ENCODE measurements at places on chromosomes 3 and 15.

DNA sequence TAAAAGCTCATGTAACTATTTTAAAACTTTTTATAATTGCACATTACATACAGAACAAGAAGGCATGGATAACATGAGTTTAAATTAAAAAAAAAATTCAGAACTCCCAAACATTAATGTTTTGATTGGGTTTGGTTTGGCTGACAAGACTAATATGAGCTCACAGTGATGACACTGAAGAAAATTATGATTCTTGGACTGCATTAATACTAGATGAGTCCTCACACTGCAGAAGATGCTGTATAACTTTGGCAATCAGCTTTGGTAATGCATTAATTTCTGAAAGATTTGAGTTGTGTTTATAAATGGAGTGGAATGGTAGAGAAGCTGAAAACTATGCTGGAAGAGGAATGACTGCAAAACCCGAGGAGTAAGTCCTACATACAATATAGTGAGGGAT, 358.9 kb downstream of the PLCL2 start:
- DNase-seq, result no peak
- H3K4me3 ChIP-seq, result no peak overlapping the region
- no peak overlapping the region for H3K27ac ChIP-seq
- H3K27me3 ChIP-seq, result no peaks in the 10 kb centered on the region
- no peaks in the 10 kb centered on the region for H3K36me3 ChIP-seq
- H3K4me1 ChIP-seq, result no peaks in the 10 kb centered on the region

DNA sequence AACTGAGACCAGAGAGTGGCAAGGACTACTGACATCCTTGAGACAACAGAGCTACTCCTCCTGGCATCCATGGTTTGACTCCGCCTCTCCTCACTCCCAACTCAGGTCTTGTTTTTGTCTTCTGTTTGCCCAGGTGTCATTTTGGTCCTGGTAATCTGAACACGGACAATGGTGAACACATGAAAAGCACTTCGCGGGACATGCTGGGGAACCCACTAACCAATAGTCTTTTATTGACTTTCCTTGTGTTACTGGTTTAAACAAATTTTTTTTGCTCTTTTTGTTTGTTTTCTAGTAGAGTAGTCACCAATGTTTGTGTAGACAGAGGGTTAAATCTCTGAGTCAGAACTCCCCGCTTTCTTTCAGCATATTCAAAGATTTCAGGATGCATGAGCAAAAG, 38.4 kb downstream of the LARP6 start:
- H3K27ac ChIP-seq, result no peak overlapping the region
- H3K27me3 ChIP-seq, result no peaks in the 10 kb centered on the region
- no peak overlapping the region for H3K4me3 ChIP-seq
- H3K4me1 ChIP-seq, result no peaks in the 10 kb centered on the region
- H3K36me3 ChIP-seq, result no peaks in the 10 kb centered on the region

- no peaks in the 10 kb centered on the region for H3K36me3 ChIP-seq
- no peaks in the 10 kb centered on the region for H3K27me3 ChIP-seq
- no peak overlapping the region for H3K4me3 ChIP-seq
- no peaks in the 10 kb centered on the region for H3K4me1 ChIP-seq
Measured at GRCh38 chr3:10534066-10534465, 28.7 kb upstream of the ATP2B2 start.

- DNase-seq, result peak; percentile 46
- H3K27ac ChIP-seq, result no peak overlapping the region
- no peaks in the 10 kb centered on the region for H3K4me1 ChIP-seq
- H3K4me3 ChIP-seq, result no peak overlapping the region
- no peaks in the 10 kb centered on the region for H3K27me3 ChIP-seq
- H3K36me3 ChIP-seq, result no peaks in the 10 kb centered on the region
Measured at GRCh38 chr3:126040386-126040785, 43.5 kb downstream of the SLC41A3 start.

GRCh38 chr3:32708672-32709283, 23.8 kb downstream of the CNOT10 start:
- no peak overlapping the region for H3K4me3 ChIP-seq
- no peaks in the 10 kb centered on the region for H3K27me3 ChIP-seq
- DNase-seq, result no peak
- no peak overlapping the region for H3K27ac ChIP-seq
- H3K36me3 ChIP-seq, result peaks cover 11% of the 10 kb centered on the region

DNA sequence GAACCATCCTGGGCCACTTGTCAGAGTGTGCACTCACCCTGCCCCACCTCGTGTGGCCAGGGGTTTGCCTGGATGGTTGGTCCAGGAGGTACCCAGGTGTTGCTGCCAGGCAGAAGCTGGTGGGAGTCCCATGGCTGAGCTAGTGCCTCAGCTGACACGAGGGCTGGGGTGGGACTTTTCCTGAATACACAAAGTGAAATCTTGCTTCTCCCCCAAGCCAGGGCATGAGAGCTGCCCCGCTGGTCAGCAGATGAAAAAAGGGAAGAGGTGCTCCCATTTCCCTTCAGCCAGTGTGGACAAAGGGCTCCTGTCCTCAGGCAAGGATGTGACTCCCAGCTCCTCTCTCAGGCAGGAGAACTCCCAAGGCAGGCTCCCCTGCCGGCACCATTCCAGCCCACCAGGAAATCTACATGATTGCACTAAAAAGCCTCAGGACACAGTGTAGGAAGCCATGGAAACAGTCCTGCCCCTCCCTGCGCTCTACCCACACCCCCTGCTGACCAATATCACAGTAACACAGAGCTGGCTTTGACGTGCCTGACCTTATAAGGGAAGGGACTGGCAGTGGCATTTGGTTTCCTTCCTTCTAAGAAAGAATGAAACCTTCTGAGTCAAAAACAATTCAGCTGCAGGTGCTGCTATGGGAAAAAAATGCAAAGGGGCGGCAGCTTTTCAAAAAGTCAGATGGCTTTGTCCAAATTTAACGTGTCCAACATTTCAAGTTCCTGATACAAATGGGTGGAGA, 33.9 kb downstream of the MYO5C start:
- no peaks in the 10 kb centered on the region for H3K36me3 ChIP-seq
- no peak overlapping the region for H3K4me3 ChIP-seq
- peak overlapping the region; percentile 52 for H3K27ac ChIP-seq
- H3K27me3 ChIP-seq, result no peaks in the 10 kb centered on the region

- peak overlapping the region; percentile 75 for H3K27ac ChIP-seq
- peaks cover 28% of the 10 kb centered on the region for H3K4me1 ChIP-seq
- no peaks in the 10 kb centered on the region for H3K27me3 ChIP-seq
- no peak overlapping the region for H3K4me3 ChIP-seq
- H3K36me3 ChIP-seq, result peaks cover 7% of the 10 kb centered on the region
Measured at GRCh38 chr3:127002195-127003174, 19.6 kb downstream of the PLXNA1 start.

- H3K4me3 ChIP-seq, result no peak overlapping the region
- no peak overlapping the region for H3K27ac ChIP-seq
- H3K4me1 ChIP-seq, result no peaks in the 10 kb centered on the region
- H3K27me3 ChIP-seq, result no peaks in the 10 kb centered on the region
- H3K36me3 ChIP-seq, result no peaks in the 10 kb centered on the region
Measured at GRCh38 chr3:13976469-13976868, 96.6 kb upstream of the WNT7A start.

GRCh38 chr15:99315636-99316035, 64.4 kb downstream of the LRRC28 start:
- no peaks in the 10 kb centered on the region for H3K4me1 ChIP-seq
- no peak for DNase-seq

DNA sequence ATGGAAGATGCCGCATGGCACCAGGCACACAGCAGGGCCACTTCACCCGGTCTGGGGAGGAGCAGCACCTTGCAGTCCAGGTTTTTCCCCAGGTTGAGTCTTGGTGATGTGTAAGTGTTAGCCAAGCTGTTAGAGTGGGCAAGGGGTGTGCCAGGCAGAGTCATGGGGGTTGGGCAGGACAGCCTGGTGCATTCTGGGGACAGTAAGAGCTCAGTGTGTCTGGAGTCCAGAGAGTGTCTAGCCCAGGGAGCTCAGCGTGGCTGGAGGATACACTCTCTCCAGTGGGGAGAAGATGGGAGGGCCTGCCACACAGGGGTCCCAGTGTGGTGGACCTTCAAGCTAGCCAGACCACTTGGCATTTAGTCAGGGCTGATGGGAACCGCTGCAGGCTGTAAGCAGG, 87.4 kb downstream of the AAGAB start:
- H3K4me1 ChIP-seq, result peaks cover 32% of the 10 kb centered on the region
- no peak overlapping the region for H3K27ac ChIP-seq
- no peak overlapping the region for H3K4me3 ChIP-seq
- no peaks in the 10 kb centered on the region for H3K27me3 ChIP-seq

GRCh38 chr15:72169921-72170611, 27.5 kb downstream of the GRAMD2A start:
- H3K4me1 ChIP-seq, result no peaks in the 10 kb centered on the region
- H3K27ac ChIP-seq, result no peak overlapping the region
- no peaks in the 10 kb centered on the region for H3K36me3 ChIP-seq
- no peaks in the 10 kb centered on the region for H3K27me3 ChIP-seq
- H3K4me3 ChIP-seq, result no peak overlapping the region

DNA sequence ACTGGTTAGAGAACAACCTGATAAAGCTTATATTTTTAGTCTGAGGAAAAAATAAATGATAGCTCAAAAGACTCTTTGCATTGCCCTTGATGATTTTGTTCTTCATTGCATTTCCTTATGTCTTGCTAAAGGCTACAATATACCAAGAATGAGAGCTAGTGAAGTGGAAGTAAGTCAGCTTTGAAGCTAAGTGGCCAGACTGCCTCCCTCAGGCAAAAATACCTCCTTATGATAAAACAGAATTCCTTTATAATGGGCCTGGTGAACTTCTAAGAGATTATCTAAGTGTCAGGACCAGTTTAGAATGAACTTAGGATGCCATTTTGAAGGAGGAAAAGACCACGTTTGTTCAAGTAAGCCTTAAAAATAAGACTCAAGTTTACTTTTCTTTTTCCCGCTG, 678.4 kb downstream of the ROBO2 start:
- DNase-seq, result no peak
- no peak overlapping the region for H3K4me3 ChIP-seq
- H3K4me1 ChIP-seq, result no peaks in the 10 kb centered on the region
- no peaks in the 10 kb centered on the region for H3K36me3 ChIP-seq
- H3K27me3 ChIP-seq, result no peaks in the 10 kb centered on the region

GRCh38 chr3:117611211-117611610, 901.6 kb downstream of the TUSC7 start:
- no peak for DNase-seq
- H3K27ac ChIP-seq, result no peak overlapping the region
- H3K4me1 ChIP-seq, result no peaks in the 10 kb centered on the region
- H3K27me3 ChIP-seq, result no peaks in the 10 kb centered on the region

DNA sequence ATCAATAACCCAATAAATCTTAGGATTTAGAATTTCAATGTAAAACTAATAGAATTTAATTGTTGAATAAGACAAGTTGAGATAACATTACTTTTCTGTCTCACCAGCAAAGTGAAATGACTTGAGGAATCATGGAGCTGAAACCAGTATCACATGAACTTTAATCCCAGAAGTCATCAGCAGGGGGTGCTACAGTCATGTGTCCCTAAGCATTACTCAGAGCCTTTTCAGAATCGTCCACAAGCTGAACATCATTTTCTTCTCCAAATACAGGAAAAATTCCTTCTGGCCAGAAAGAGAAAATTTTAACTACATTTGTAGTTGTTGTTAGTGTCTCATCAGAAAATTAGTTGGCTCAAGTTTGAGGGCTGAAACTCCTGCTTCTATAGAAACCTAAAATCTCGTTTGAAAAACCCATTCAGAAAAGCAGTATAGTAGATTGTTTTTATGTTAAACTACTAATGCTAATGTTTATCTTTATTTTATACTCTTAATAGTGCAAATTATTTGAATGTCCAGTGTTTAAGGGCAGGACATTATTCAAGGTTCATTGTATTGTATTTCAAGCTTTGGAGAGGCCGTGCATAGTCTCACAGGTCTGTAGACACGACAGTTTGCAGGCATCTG, 384.1 kb downstream of the PLOD2 start:
- no peaks in the 10 kb centered on the region for H3K36me3 ChIP-seq
- H3K27ac ChIP-seq, result no peak overlapping the region
- H3K4me3 ChIP-seq, result no peak overlapping the region
- no peak for DNase-seq
- H3K27me3 ChIP-seq, result no peaks in the 10 kb centered on the region

DNA sequence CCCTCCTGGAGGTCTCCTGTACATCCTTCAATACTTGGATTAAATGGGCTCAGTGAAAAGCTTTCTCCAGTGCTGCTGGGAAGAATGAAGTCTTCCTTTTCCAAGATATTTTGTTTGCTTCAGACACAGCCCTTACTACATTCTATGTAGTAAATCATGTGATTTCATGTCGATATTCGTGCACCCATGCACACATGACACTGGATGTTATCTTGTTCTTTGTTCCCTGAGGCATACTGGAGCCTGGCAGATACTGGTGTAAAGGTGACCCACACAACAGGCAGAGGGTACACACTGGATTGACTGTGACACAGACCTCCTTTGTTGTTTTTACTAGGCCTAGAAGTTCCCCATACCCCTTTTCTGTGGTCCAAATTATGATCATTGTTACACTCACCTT, 40.3 kb upstream of the ATP2C1 start:
- no peak overlapping the region for H3K4me3 ChIP-seq
- no peak overlapping the region for H3K27ac ChIP-seq
- peaks cover 14% of the 10 kb centered on the region for H3K4me1 ChIP-seq

DNA sequence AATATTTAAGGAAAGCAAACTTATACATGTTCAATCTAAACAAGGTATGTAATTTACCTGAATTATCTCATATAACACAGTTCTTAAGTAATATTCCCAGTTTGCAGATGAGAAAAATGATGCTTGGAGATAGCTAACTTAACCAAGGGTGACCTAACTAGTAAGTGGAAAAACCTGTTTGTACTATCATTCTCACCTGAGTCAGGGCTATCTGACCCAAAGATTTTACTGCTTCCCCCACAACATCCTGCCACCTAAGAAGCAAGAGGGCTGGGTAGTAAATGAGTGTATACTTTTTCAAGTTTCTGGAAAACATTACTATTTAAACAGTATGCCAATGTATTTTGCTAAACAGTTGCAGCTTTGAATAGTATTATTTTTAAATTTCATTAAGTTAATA, 10.6 kb downstream of the TP63 start:
- H3K4me1 ChIP-seq, result no peaks in the 10 kb centered on the region
- no peak overlapping the region for H3K4me3 ChIP-seq
- no peak for DNase-seq
- no peaks in the 10 kb centered on the region for H3K36me3 ChIP-seq
- H3K27ac ChIP-seq, result no peak overlapping the region

GRCh38 chr3:106309274-106309673, 440.5 kb upstream of the CBLB start:
- H3K4me1 ChIP-seq, result no peaks in the 10 kb centered on the region
- H3K36me3 ChIP-seq, result no peaks in the 10 kb centered on the region
- H3K27ac ChIP-seq, result no peak overlapping the region
- DNase-seq, result no peak
- H3K27me3 ChIP-seq, result no peaks in the 10 kb centered on the region

All from sigmoid colon (tissue), 7 donors.